ENCODE measurements at places on chromosomes 3 and 15. TPM values are rescaled to one million over a fixed set of nuclear protein-coding genes. Genes with fewer than 3 reads are reported as not detected.

DNA sequence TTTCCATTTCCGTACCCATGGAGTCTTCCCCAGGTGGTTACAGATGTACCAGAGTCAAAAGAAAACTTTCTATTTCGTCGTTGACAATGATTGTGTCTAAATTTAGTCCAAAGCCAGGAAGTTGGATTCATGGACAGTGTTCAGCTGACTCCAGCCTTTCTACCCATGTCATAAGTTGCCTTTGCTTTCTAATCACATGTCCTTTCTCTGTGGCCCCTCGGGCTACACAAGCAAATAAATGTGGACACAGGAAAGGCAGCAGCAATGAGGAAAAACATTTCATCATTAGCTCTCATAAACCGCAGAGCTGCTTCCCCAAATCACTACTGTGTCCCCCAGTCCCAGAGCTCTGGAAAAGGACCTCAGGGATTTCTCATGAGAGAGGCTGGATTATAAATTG, 82.0 kb downstream of the USF3 start:
- H3K4me1 ChIP-seq: no peaks in the 10 kb centered on the region
- no peak overlapping the region for H3K27ac ChIP-seq
- no peaks in the 10 kb centered on the region for H3K27me3 ChIP-seq
- H3K4me3 ChIP-seq: no peak overlapping the region
- no peaks in the 10 kb centered on the region for H3K36me3 ChIP-seq

GRCh38 chr15:70109978-70110377, 12.3 kb upstream of the TLE3 start:
- no peaks in the 10 kb centered on the region for H3K4me1 ChIP-seq
- no peak overlapping the region for H3K4me3 ChIP-seq
- DNase-seq: no peak
- peaks cover 1% of the 10 kb centered on the region for H3K27me3 ChIP-seq

DNA sequence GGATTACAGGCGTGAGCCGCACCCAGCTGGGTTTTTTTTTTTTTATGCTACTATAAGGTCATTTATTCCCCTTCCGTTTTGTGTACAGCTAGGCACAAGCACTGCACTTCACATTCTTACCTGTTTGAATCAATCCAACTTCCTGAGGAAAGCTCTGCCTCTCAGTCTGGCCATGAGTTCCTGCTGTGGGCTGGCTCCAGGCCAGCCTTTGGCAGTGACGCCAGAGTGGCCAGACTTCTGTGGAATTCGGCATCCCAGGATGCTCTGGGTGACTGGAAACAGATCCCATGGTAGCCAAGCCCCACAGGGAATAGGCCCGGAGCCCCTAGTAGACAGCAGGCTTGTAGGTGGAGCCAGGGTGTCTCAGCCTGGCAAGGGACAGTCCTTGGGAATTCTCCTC, 21.5 kb upstream of the TIMP4 start:
- no peaks in the 10 kb centered on the region for H3K36me3 ChIP-seq
- DNase-seq: no peak
- no peak overlapping the region for H3K4me3 ChIP-seq
- H3K4me1 ChIP-seq: no peaks in the 10 kb centered on the region
- H3K27me3 ChIP-seq: no peaks in the 10 kb centered on the region

ZNF80 gene
- total RNA-seq: not detected

SLC22A13 gene
- total RNA-seq: 0.07 TPM

C3orf70 gene
- 0.42 TPM for total RNA-seq

Data from cardiac muscle cell (in vitro differentiated cells and primary cell).